ENCODE measurements at places on chromosomes 1 and 21. TPM values are rescaled to one million over a fixed set of nuclear protein-coding genes. Genes with fewer than 3 reads are reported as not detected.

Gene CTSE
- 0.57 TPM for polyA plus RNA-seq

Gene ATAD3C
- polyA plus RNA-seq, result 2.3 TPM

Gene FUBP1
- polyA plus RNA-seq, result 370 TPM

Gene PADI2
- polyA plus RNA-seq, result 16.1 TPM

Gene ST6GALNAC3
- 31.0 TPM for polyA plus RNA-seq

Gene HCRTR1
- polyA plus RNA-seq, result not detected

Gene PTGER3
- 1.1 TPM for polyA plus RNA-seq
